Hematopoietic multipotent progenitor cell treated with erythropoietin and hydrocortisone succinate and interleukin-3 and kit ligand, for 6 days (in vitro differentiated cells): ENCODE measurements at places on chromosomes 2 and 18.

DNA sequence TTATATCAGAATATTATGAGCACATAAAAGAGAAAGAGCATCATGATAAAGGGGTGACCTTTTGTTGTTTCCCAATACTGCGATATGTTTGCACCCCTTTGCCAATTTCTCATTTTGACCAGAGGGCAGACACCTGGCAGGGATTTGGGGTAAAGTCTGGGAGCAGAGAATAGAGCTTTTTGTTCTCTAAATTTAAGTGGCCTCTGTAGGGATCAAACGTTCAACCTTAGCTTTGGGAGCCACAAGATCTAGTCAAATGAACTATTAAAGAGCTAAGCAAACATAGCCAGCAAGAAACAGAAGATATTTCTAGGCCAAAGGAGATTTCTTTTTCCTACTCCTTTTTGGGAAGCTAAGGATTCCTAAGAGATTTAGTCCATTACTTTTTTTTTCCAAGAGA lies 1.1 kb upstream of the MSTN start:
- DNase-seq = no peak

DNA sequence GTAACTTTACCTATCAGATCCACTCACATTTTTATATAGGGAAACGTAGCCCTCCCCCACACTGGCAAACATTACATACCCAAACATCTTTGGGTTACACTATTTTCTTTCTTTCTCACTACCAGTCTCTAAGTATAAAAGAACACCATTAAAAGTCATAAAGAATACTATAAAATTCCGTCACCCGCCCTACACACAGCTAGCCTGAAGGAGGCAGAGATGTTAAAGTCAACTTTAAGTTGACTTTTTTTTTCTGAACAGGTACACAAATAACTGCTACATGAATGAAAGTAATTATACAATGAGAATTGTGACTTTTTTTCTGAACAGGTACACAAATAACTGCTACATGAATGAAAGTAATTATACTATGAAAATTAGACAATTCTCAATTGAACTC lies 628.3 kb downstream of the NUP35 start:
- no peak for DNase-seq

- DNase-seq = no peak
Measured at GRCh38 chr2:15195813-15196212, 365.3 kb downstream of the NBAS start.

DNA sequence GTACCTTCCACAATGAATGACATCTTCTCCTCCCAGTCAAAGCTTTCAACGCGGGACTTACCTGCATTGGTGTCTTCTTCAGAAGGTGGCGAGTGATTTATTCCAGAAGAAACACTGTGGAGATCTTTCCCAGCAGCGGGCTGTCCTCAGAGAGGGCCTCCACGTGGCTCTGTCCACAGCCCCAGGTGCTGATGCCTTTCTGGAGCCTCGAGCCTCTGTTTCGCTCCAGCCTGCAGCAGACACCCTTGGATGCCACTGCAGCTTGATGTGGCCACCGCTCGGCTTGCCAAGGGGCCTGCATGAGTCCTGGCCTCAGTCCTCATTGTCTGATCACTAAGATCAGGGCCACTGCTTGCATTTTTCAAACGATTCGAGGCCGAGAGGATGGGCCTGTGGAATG lies 46.6 kb upstream of the GALR1 start:
- DNase-seq = no peak

DNA sequence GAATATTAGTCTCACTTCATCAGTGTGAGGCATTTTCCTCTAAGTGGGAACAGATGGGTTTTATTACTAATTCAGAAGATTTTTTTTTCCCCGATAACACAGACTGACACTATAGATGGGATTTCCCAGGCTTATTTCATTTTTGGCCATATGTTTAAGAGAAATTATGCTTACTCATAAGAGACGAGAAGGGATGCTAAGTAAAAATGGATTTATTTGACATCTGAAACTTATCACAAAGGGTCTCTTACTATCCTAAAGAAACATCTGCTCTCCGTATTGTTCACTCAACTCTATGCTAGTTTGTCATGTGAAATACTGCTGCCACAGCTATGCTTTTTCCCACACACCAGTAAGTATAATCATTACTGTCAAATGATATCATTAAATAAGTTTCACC lies 1476.3 kb downstream of the LRP1B start:
- no peak for DNase-seq

GRCh38 chr2:30888852-30889409 lies 81.7 kb upstream of the CAPN13 start:
- no peak for DNase-seq
